ENCODE measurements at places on chromosomes 1 and 21.

DNA sequence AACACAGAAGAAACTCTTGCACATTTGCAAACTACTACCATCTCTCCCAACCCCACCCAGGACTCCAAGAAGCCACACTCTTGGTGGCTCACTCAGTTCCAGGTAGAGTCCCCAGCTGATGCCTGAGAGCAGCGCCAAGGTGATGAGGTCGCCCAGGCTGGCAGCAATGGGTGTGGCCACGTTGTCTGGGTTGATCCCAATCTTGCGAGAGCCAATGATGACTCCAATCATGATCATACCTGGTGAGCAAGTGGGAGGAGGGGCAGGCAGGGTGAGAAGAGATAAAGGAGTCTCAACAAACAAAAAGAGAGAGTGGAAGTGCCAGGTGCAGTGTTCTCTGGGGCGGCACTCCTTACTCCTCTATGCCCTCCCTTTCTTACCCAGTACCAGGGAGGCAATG is 14.4 kb downstream of the SLC41A1 start:
- no peak for DNase-seq

GRCh38 chr1:110436635-110437034 is 14.3 kb upstream of the PROK1 start:
- DNase-seq = no peak

GRCh38 chr1:53608071-53608470 is 130.9 kb downstream of the GLIS1 start:
- DNase-seq = no peak

GRCh38 chr1:48688102-48688760 is 88.5 kb downstream of the BEND5 start:
- DNase-seq = no peak

DNA sequence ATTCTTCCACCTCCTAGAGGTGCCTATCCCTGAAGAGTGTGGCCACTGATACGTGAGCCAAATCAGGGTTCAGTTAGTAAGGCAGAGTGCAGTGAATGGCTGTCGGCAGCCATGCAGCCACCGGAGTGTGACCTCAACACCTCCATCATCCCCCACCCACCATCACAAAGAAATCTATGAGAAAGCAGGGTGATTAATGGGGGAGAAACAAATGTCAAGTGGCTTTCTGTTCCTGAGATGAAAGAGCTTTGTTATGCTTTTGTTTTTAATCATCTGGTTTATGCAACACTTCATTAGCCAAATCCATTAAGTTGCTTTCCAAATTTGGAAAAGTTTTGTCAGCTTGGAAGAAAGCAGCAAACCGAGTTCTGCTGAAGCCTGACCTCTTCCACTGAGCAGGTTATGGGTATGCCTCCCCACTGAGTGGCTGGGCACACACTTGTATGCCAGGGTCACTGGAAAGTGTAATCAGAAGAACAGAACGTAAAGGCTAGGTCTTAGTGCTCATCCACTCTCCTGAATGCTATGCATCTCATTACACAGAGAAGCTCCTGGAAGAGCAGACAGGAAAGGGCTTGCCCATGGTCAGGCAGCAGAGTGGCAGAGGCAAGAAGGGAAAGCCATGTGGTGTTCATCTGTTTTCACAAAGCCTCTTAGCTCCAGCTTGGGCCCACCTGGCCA is 57.1 kb upstream of the ATP1B1 start:
- no peak for DNase-seq

DNA sequence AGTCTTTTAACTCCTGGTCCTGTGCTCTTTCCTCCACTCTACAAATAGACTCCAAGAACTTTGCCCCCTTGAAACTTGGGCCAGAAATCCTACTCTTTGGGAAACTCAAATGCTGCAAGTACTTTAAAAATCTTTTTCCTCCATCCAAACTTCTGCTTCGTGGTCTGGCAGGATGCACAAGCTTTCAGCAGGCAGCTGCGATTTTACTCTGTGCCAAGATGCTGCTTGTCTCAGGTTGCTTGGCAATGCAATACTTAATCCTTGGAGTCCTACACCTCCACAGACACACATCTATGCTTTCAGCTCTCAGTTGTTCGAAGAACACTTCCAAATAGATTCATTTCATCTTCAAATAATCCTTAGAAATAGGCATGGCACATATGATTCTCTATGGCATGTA is 435.3 kb upstream of the USP24 start:
- DNase-seq = no peak

- DNase-seq = no peak
Measured at GRCh38 chr21:41024746-41025254, 143.2 kb upstream of the BACE2 start.

- no peak for DNase-seq
Measured at GRCh38 chr1:25145775-25146393, 86.4 kb downstream of the SYF2 start.

DNA sequence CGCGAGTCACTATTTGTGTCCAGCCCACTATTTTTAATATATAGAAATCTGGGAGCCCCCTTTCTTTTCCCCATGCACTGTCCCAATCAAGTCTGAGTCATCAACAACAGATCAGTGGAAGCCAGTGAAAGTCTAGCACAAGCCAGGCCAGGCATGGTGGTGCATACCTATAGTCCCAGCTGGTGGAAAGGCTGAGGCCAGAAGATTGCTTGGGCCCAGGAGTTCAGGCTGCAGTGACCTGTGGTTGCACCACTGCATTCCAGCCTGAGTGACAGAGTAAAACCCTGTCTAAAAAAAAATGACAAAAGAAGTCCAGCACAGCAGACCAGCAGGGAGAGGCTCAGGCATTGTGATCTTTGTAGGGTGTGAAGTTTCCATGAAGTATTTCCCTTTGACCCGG is 9.0 kb upstream of the RPL5 start:
- no peak for DNase-seq

DNA sequence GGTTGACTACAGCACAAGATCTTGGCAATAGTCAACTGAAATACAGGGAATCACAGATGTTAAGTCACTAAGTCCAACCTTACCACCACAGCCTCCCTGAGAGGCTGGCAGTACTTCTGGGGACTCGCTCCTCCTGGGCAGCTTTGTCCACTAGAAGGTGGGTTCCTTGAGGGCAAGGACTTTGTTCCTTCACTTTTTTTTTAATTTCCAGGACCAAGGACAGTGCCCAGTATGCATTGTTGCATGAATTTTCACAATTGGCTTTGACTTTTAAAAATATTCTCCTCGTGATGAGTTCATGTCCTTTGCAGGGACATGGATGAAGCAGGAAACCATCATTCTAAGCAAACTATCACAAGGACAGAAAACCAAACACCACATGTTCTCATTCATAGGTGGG is 96.7 kb upstream of the IGSF21 start:
- no peak for DNase-seq

DNA sequence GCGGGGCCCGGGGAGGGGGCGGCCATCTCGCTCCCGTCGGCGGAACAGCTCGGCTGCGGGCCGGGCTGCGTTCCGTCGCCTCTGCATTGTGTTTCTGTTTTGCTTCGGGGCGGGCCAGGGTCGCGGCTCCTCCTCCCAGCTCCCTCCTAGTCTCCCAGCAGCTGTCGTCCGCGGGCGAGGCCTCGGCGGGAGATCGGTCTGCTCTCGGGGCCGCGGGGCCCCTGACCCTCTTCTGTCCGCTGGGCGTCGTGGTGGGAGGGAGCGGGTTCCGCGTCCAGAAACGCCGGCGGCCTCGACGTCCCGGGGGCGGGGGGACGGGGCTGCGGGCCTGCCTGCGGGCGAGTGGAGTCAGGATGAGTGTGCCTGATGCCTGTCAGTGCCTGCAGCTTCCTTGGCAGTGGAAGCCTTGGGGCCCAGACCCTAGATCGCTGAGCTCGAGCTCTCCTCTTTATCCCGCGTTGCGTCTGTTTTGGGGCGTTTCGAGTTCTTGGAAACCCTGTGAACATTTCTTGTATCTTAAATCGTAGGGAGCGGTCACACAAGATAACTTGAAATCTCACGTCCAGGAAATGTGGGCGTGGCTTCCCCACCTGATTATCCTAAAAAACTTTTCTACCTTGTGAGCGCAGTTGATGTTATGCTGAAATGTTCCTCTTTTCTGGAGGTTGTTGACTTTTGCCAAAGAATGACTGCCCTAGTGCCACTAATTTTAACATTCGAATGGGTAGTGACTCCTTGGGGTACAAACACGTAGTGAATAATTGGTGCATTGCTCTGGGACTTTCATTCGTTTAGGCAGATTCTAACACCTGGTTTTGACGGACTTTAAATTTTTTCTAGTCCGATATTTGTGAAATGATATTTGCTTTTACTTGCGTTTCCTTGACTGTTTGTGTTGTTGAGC is 676 bp downstream of the MORC3 start:
- DNase-seq = no peak

- no peak for DNase-seq
Measured at GRCh38 chr1:1163538-1164070, 10.1 kb upstream of the TTLL10 start.

DNA sequence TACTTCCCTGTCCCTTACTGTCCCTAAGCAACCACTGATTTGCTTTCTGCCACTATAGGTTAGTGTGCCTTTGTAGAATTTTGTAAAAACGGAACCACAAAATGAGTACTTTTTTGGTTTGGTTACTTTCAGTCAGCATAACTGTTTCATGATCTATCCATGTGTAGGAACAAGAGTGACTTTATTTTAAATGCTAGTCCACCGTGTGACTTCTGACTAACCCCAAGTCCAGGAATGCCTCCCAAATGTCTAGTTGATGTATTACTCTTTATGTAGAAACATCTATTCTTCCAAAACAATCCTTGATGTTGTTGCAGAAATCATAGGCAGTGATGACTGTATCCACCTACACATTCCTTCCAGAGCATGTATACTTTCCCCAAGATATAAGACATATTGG is 21.3 kb downstream of the ATPAF1 start:
- no peak for DNase-seq

DNA sequence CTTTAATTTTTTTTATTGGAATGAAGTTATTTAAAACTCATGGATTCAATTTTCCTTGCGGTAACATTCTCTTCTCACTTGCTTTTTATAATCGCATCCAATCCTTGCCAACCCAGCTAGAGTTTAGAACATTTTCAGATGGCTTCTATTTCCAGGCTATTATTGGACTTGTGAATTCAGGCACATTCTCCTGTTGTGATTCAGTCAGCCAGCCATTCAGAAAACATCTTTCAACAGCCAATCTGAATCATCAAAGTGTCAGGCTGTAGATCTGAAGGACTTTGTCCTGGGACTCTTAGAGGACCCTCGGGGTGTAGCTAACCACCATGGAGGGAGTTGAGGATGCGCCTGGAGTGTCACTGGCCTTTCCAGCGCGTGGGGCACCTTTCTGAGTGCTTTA is 92.4 kb downstream of the PRDM2 start:
- no peak for DNase-seq

GRCh38 chr1:162868972-162869371 is 8.0 kb upstream of the CCDC190 start:
- DNase-seq = no peak

GRCh38 chr1:173405834-173406233 is 71.3 kb upstream of the PRDX6 start:
- no peak for DNase-seq

DNA sequence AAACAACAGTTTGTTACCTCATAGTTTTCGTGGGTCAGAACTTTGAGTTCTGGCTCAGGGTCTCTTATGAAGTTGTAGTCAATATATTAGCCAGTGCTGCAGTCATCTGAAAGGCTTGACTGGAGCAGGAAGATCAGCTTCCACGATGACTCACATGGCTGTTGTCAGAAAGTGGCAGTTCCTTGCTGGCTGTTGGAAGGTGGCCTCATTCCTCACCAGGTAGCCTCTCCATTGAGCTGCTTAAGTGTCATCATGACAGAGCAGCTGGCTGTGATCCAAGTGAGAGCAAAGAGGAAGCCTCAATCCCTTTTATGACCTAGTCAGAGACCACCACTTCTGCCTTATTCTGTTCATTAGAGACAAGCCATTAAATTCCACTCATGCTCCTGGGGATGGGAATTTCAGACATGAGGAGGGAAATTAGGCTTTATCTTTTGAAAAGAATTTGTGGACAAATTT is 5.6 kb downstream of the OSBPL9 start:
- DNase-seq = no peak

DNA sequence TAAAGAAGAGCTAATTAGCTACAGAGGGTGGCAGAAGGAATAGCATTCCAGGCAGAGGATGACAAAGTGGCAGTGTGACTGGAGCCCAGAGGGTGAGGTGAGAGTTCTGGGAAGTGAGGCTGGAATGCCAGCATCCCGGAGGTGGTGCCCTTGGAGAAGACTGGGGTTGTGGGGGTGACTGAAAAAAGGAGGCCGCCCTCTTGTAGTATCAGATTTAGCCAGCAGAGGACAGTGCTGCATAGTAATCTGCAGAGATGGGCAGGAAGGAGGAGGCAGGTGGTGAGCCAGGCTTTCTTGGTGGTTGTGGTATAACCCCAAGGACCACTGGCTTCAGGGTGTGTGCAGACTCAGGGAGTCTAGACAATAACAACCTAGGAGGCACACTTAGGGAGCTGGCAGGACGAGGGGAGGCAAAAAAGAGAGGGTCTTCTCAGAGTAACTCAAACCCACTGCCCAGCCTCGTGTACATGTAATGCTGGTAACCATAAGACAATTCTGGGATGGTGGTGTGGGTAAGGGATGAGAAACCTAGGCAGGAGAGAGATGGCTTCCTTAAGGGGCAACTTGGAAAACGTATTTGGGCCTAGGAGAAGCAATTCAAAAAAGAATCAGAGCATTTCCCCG is 30.5 kb downstream of the MROH7 start:
- peak; percentile 54 for DNase-seq

- no peak for DNase-seq
Measured at GRCh38 chr1:204567071-204567470, 50.9 kb downstream of the MDM4 start.

- DNase-seq = no peak
Measured at GRCh38 chr1:182861994-182862393, 22.8 kb downstream of the DHX9 start.

GRCh38 chr1:116152950-116153691 is 41.9 kb downstream of the MAB21L3 start:
- DNase-seq = no peak

- DNase-seq = no peak
Measured at GRCh38 chr1:105337420-105337819, 1587.7 kb downstream of the AMY1C start.

DNA sequence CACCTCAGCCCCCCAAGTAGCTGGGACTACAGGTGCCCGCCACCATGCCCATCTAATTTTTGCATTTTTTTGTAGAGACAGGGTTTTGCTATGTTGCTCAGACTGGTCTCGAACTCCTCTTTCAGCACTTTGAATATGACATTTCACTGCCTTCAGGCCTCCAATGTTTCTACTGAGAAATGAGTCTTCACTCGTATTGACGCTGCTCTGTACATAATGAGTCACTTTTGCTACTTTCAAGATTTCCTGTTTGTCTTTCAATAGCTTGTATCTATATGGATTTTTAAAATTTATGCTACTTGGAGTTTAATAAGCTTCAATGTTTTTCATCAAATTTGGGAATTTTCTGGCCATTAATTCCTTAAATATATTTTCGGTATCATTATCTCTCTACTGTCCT is 64.7 kb downstream of the GORAB start:
- no peak for DNase-seq

All from stimulated activated CD4-positive, alpha-beta T cell treated with anti-CD3 and anti-CD28 coated beads, Interleukin-1b, Interleukin-23, amount 100 ng/mL, for 4 hours (primary cell).